ENCODE measurements at places on chromosomes 3 and 15.

DNA sequence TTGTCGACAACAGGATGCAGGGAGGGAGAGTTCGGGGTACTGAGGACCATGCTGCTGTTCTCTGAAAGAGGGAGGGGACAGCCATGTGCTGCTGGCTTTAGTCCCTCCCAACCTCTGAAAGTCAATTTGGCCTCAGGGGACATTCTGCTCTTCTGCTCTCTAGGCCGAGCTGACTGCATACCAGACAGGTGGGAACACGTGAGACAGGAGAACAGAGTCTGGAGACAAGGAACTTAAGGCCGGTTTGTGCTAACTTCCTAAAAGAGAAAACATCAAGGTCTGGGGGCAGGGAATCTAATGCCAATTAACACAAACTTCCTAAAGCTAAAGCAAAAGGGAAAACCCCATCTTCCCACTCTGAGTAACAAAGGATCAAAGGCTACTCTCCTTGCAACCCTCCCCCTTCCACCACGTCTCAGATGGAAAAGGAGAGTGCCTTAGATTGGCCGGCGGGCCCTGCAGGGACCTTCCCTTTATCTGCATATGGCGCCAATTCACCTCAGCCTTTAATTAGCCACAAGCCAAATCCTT is 41.0 kb downstream of the SLCO2A1 start:
- no peak for DNase-seq

- DNase-seq: no peak
Measured at GRCh38 chr3:140187656-140188221, 252.8 kb downstream of the CLSTN2 start.

DNA sequence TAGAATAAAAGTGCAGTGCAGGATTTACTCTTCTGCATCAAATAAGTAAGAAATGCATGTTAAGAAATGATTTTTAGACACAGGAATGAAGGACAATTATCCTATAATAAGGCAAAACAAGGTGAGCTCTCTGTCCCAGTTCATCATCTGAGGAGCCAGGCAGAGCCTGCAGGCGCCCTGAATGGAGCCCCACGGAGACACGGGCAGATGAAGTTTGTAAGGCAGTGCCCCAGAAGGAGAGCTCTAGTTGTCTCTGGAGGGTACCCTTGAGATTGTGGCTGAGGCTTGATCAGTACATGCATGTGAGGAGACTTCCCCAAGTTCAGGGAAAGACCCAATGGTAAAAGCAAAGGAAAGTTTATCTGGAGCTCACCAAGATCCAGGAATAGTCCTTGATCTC is 50.3 kb downstream of the ATP10A start:
- no peak for DNase-seq

GRCh38 chr3:101262393-101263240 is 57.8 kb downstream of the IMPG2 start:
- no peak for DNase-seq

DNA sequence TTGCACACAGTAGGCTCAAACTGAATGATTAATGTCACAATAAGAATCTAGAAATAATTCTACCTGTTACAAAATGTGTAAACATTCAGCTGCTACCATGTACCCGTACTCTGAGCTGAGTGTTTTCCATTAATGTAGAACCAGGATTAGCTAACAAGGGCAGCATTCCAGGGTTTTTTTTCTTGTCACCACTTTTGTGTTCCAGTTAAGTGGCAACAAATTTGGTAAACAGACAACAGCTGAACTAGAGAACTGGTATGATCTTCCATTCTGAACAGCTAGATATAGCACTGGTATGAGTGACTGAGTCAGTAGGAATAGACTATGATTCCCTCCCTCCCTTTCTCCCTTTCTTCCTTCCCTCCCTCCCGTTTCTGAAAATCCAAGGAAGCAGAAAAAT is 229.4 kb downstream of the CD47 start:
- no peak for DNase-seq

DNA sequence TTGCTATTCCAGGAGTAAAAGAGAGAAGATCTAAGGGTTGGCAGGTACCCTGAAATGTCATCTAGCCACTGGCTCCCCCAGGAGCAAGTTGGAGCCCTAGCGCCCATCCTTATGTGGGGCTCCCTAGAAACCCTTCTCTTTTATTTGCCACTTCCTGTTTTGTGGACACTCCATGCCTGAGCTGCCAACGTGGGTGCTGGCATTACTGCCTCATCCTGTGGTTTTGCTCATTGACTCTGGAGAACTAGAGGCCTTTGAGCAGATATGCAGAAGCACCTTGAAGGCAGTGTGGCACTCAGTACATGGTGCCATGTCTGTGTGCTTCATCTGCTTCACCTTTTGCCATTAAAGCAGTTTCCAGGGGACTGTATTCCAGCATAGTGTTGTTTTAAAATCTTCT is 8.1 kb downstream of the EDEM1 start:
- no peak for DNase-seq

DNA sequence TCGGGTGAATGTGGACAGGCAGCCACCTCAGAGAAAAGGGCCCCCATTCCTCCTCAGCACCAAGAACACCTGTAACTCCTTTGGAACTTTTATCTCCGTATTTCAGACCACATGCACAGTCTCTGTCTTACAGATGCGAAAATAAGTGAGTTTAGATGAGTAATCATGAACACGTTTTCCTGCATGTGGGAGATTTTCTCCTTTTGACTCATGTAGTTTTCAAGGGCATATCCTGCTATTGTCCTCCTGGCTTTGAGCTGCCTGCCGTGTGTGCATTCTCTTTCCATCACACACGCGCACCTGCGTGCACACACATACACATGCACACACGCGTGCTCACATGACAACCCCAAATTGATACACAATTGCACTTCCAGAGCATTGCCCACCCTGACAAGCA is 239.2 kb downstream of the GABRG3 start:
- DNase-seq: no peak

- DNase-seq: no peak
Measured at GRCh38 chr15:62933386-62933785, 109.2 kb upstream of the TPM1 start.

DNA sequence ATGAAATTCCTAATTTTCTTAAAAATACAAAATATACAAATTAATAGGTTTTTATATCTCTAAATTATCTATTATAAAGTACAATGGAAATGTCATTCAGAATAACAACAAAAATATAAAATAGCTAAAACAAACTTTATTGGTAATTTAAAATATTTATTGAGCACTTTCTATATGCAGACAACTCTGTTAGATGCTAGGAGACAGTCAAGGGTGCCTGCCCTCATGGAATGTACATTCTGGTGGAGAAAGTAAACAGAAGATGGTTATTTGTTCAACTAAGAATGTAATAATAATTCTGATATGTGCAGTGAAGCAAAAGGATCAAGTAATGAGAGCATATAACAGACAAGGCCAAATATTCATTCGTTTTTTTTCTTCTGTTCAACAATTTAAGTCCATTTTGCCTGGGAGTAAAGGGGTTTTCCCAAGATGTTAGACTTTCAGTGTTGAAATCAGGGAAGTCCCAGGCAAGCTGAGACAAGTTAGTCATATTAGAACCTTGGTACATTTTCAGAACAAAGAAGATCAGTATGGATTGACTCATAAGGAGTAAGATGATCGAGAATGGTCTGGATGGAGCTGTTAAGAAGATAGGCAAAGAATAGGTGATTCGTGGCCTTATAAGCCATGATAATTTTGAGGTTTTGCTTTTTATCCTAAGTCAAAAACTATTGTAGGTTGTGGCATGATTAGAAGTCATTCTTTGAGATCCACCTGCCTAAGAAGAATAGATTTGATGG is 150.2 kb upstream of the MLF1 start:
- no peak for DNase-seq
